GM12891 (cell line): ENCODE measurements at places on chromosomes 4 and X.

GRCh38 chr4:132483-132882, 8.2 kb downstream of the ZNF718 start:
- no peak for DNase-seq

GRCh38 chrX:129632443-129632842, 22.3 kb downstream of the APLN start:
- DNase-seq, result no peak

GRCh38 chrX:130468395-130468923, 66.7 kb downstream of the RBMX2 start:
- no peak for DNase-seq

- no peak for DNase-seq
Observed at GRCh38 chr4:105992641-105993305, 97.5 kb downstream of the NPNT start.

DNA sequence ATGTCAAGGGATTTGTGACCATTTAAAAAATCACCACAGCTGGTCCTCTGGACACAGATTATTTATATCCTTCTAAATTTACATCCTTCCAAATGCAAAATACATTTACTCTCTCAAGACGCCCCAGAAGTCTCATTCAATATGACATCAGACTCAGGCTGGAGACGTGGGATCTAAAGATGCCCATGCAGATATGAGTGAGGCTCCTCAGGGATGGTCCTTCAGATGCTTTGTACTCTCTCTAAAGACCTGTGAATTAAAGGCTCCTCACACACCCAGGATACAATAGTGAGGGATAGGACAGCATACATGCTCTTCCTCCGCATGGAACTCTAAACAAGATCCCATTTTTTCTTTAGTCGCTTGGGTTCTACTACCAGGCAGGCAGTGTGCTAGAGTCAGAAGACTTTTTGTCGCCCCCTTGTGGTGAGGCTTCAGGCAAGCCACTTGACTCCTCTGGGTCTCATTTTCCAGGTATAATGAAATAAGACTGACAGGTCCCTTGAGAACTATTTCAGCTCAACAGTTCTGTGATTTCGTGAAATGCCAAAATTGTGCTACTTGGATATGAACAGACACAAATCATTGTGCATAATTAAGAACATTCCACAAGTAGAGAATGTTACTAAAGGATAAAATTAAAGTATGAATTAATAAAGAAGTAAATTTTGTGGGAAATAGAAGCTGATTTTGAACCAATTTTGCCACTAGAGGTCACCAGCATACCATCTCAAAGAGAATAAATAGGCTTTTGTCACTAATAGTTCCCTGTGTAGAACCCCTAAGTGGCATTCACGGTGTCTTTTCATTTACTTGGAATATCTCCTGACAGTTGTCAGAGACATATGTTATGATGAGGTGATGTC, 13.7 kb upstream of the SCOC start:
- DNase-seq, result peak; percentile 26

- no peak for DNase-seq
Observed at GRCh38 chrX:150546711-150547153, 21.7 kb upstream of the MTM1 start.

DNA sequence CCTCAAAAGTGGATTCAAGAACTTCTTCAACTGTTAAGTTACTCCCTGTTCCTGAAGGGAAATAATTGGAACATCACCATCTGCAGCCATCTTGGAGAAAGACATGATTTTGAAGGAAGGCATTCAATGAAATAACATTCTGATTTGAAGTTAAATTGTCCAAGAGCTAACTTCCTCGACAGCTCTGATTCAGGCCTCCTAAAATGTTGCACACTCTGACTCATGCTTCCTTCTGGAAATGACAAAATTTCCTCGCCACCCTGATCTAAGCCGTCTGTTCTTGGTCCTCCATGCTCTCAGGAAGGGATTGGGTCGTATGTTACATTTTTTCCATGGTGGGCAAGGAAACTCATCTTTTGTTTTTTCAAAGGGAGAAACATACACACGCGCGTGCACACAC, 496.9 kb upstream of the DIPK2B start:
- DNase-seq, result no peak

GRCh38 chrX:155028129-155028528, 1.5 kb downstream of the FUNDC2 start:
- no peak for DNase-seq

GRCh38 chrX:130125091-130125874, 15.0 kb upstream of the ELF4 start:
- no peak for DNase-seq

DNA sequence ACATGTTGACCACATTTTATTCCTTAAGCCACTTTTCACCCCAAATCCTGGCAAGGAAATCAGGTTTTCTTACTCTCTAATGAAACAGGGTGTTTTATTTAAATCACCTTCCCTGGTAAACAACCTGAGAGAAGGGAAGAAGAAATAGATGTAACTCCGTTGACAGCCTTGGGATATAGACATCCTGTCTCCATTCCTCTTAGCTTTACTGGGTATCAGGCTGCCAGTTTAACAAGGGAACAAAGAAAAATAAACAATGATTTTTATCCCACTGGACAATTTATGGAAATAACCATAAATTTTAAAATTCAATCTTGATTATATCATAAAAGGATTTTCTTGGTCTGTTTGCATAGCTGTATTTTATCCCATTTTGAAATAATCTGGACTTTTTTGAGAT, 49.2 kb downstream of the EDNRA start:
- DNase-seq, result no peak

DNA sequence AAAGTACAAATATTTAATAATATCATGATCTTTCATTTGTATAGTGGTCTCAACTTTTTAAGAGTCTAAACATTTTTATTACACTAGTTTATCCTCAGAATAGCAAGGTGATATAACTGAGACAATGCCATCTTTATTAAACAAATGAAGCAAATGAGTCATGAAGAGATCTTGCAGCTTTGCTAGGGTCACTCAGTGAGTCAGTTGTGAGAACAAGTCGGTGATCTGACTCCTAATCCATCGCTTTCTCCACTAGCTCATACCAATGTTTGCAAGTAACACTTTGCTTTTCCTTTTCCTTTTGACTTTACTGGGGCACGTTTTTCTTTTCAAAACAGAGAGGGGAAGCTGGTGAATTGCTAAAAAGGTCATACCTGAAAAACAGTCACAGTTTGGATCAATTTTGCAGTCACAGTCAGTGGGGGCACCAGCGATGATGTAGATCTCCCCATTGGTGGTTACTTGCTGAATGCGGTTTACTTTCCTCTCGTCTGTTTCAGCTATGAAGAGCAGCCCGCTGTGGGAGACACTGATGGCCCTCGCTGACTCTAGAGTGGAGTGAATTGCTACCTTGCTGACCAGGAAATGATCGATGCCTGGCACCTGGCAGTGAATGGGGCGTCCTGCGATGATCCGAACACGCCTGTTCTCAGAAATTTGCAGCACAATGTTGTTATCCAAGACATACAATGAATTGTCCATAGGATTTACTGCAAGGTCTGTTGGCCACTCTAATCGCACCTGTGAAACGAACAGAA, 75.7 kb downstream of the SH2D1A start:
- DNase-seq, result no peak

- DNase-seq, result no peak
Observed at GRCh38 chrX:43018031-43018430, 240.1 kb upstream of the PPP1R2C start.

DNA sequence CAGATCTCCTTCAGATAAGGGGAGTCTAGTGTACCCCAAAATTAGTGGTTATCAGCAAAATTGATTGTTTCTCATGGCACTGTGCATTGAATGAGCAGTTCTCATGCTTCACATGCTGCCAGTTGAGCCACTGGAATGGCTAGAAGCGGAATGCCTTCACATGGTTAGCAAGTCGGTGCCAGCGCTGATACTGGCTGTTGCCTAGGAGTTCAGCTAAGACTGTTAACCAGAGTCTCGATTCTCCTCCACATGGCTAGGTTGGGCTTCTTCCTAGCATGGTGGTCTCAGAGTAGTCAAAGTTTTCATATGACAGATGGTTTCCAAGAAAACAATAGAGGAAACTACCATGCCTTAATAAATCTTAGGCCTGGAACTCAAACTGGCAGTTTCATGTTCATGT, 12.2 kb downstream of the ANTXR2 start:
- DNase-seq, result no peak

GRCh38 chr4:81503586-81503985, 31.9 kb upstream of the RASGEF1B start:
- no peak for DNase-seq

DNA sequence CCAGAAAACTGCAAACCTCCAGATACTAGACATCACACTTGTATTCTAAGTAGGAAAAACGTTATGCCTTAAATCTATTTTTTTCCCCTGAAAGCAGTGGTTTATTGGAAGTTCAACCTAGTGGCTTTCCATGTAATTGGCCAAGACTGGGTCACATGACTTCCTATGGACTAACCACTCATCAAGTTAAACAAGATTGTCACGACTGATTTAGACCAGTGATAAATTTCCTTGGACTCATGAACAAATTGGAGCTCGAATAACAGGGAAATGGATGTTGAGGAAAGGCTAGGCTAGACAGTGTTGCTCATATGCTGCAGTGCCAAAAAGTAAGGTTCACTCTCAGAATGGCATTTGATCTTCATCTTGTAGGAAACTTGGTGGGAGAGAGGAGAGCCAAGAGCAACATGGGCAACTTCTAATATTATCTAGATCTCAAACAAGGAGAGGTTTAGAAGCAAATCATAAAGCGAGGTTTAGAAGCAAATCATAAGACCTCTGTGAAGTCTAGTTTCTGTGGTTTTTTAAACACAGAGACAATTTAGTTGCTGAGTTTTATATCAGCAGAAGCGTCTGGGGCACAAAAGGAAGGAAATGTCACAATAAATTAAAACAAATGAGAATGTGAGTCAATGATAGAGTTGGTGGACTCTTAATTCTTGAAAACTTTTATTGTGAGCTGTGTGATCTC, 165.6 kb upstream of the BOD1L1 start:
- no peak for DNase-seq

- DNase-seq, result no peak
Observed at GRCh38 chrX:9875801-9876200, 89.6 kb downstream of the SHROOM2 start.

DNA sequence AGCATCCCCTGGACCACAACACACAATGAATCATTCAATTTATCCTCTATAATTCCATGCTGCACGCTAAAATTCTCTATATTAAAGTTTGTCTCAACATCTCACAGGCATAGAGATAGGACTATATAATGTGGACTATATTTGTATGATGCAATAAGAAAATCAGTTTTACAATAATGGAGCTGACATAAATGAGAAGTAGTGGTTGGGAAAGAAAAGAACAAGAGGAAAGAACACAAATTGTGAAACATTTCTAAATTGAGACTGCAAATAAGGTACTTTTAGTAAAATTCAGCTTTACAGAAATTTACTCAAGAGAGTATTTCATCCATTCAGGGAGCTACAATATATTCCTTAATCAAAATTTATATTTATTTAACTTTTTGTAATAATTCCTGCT, 120.4 kb downstream of the ARAP2 start:
- no peak for DNase-seq

DNA sequence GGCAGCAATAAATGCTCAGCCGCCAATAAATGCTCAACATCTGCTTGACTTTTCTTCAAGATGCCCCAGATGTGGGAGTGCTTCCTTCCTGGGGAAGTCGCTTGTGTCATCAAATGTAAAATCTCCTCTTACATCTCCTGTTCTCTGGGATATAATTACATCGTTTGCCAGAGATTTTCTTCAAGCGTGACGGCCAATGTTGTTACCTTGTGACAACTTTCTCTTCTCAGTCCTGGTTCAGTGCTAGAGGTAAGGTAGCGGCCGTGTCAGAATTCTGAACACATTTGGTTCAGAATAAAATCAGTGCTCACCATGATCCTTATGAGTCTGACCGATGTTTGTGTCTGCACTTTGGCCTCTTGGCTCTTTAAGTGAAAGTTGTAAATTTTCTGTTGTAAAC, 102.5 kb downstream of the ASMT start:
- DNase-seq, result no peak

- DNase-seq, result no peak
Observed at GRCh38 chr4:100224721-100225120, 34.5 kb upstream of the DDIT4L start.

GRCh38 chr4:91322961-91323360, 980.8 kb upstream of the GRID2 start:
- no peak for DNase-seq

DNA sequence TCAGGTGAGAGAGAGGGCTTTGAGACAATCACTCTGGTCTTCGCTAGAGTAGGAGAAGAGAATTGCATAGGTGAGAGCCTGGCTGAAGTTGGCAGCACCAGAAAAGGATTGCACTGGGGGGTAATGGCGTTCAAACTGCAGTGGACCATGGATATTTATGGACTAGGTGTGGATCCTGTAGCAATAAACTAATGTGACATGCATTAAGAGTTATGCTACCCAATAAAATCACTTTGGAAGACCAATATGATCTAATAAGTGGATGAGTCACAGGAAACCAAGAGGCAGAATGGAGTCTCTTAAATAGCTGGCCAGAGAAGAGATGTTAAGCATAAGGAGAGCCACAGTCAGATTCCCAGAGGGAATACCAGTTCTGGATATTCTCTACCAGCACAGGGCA, 259.8 kb downstream of the FBXO8 start:
- no peak for DNase-seq

GRCh38 chrX:119721487-119721886, 28.5 kb upstream of the SEPTIN6 start:
- DNase-seq, result no peak

DNA sequence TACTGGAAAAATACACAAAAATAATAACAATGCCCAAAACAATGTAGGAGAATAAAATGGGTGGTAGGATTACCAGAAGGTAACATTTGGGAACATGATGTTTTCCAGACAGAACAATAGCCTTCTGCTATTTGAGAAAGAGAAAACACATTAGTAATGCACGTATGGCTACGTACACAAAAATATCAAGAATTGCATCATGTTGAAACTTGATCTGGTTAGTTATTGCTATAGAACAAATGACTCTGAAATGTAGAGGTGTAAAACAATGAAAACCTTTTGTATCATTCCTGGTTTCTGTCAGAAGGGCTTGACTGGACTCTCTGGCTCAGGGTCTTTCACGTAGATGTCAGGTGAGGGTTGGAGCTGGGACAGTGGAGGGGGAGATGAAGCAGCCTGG, 1040.0 kb downstream of the FAT4 start:
- DNase-seq, result no peak

DNA sequence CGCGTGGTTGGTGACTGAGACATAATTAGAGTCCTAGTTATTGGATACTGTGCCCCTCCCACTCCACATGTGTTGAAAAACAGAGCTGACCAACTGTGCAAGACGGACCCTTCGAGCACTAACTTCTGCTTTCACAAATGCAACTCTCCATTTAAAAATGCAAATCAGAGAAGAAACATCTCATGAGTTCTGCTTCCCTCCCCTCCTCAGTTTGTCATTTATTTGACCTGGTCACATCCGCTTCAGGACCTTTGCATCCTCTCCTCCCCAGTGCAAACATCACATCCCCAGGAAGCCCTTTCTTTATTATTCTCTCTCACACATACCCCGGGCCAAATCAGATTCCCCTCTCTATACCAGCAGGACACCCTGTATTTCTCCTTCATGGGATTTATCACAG, 38.1 kb upstream of the NOCT start:
- DNase-seq, result peak; percentile 24

DNA sequence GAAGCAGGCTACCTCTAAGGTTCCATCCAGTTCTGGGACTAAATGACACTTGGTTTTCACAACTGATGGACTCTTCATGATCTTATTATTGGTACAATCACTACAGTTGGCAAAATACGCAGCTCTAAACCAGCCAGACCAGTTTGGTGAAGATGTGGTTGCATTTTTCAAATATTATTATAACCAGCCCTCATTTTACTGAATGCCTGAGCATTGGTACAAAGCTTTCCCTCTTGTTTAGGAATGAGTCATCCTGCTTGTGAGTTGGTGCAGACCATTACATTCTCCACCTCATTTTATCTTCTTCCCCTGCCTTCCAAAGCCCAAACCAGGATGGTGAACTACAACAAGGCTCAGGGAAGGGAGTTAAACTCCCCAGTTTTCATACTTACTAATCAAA, 223.1 kb downstream of the KDR start:
- DNase-seq, result no peak
